ENCODE measurements at places on chromosomes 4 and X.

DNA sequence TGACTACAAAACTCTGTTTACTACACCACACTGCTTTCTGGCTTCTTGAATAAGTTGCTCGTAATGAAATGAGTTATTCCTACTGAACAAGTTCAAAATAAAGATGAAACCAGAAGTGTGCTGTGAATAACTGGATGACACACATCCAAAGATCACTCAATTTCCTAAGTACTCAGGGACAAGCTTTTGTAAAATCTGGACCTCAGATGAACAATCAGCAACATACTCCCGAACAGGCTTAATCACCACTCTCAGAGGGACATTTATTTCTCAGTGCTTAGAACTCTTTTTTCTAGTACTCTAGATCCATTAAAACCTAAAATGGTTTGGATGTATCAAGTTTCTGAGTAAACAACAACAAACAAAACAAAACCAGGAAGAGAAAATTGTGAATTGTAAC, 61.5 kb upstream of the EXOC1L start:
- no peak for DNase-seq

DNA sequence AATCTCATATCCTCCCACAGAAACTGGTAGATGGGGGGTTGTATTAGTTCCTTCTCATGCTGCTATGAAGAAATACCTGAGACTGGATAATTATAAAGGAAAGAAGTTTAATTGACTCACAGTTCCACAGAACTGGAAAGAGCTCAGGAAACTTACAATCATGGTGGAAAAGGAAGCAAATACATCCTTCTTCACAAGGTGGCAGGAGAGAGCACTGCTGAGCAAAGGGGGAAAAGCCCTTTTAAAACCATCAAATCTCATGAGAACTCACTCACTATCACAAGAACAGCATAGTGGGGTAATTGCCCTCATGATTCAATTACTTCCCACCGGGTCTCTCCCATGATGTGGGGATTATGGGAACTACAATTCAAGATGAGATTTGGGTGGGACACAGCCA, 250.5 kb upstream of the GPRIN3 start:
- no peak for DNase-seq

DNA sequence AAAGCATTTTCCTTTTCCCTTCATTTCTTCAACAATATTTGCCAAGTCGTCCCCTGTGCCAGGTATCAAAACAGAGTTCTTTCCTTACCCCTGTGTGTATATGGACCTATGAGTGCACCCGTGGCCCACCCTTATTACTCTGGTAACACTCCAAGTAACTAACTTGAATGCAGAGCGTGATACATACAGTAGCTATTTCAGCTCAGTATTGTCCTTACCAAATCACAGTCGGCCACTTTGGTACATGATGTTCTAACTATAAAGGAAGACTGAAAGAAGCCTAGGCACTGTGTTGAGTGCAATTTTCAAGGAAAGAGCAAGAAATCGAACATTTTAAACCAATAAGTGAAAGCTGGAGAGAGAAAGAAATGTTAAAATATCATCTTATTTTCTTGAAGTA, 88.4 kb downstream of the ARX start:
- DNase-seq, result no peak

DNA sequence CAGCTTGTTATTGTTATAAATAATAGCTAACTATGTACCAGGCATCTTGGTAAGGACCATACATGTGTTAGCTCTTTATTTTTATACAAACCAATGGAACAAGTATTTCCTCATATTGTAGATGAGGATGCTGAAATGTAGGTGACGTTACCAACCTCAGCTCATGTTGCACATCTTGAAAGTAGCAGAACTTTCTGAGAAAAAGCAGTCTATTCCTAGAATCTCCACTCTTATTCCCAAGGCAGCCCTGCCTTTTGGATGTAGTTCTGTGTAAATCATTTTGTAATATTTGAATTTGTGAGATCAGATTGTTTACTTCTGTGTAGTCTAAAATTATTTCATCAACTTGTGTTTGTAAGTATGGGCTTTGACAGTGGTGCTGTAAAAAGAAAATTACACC, 5.3 kb downstream of the FHDC1 start:
- DNase-seq, result no peak

- DNase-seq, result no peak
Observed at GRCh38 chr4:182065255-182065654, 177.9 kb upstream of the TENM3 start.

GRCh38 chrX:123994730-123995129, 33.2 kb downstream of the STAG2 start:
- no peak for DNase-seq

DNA sequence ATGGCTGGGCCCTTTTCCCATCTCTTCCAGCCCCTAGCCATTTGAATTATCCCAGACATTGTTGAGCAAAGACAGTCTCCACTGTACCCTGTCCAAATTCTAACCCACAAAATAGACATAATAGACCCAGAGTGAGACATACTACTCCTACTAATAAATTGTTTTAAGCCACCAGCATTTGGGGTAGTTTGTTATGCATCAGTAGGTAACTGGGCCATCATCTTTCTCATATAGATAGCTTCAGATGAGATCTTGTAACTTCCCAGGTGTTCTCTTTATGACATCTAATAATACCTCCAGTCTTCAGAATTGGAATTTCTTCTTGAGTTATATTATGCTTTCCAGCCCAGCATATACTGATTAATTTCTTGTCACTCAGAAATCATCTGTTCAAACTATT, 117.2 kb upstream of the OTUD4 start:
- DNase-seq, result no peak

GRCh38 chrX:129953881-129954280, 28.6 kb upstream of the BCORL1 start:
- no peak for DNase-seq

DNA sequence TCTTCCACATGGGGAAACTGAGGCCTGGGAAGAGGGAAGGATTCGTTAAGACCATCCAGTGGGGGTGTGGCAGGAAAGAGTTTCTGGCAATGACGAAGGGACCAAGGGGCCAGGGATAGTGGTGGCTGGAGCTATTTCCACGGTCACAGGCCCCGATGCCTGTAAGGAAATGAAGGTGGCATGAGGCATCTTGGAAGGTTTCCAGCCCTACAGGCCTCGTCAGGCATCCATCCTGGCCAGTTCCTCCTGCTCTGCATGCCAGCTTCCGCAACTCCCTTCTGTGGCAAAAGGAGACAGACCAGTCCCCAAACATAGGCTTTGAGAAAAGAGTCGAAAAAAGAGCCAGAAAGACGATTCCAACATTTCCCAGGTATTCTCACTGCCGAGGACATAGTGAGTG, 9.2 kb upstream of the C4orf50 start:
- DNase-seq, result no peak

- DNase-seq, result no peak
Observed at GRCh38 chrX:148316446-148316845, 184.0 kb upstream of the AFF2 start.

DNA sequence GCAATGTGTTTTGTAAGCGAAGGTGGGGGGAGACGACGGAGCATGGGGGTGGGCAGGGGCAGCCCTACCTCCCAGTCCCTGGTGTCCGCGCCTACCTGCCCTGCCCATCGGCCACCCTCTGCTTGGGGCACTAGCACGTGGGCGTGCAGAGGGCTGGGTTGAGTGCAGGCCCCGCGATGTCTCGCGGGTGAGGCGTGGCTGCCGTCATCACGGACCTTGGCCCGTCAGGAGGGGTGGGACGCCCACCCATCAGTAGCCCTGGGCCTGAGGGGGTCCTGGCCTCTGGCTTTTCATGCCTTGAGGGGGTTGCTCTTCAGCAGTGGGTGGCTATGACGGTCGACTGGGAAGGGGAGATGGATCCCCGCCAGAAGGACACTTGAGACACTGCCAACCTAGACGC, 36.1 kb upstream of the GEMIN8 start:
- no peak for DNase-seq

DNA sequence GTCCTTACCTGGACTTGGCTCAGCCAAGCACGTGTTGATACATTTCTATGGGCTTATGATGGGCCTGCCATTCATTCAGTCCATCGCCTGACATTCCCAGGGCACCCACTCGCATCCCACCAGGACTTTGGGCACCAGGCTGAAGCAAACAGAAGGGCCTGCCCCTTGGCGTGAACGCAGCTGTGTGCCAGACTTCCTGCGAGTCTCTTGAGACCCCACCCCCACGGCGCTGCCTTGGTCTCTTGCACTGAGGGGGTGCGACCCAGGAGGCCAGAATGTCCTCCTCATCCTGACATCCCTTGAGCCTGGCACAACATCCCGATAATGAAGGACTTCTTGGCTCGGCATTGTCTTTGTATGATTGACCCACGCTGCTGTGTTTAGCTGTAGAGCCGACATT, 1.5 kb upstream of the PSAPL1 start:
- no peak for DNase-seq

- no peak for DNase-seq
Observed at GRCh38 chrX:124239911-124240310, 92.5 kb upstream of the TEX13D start.

DNA sequence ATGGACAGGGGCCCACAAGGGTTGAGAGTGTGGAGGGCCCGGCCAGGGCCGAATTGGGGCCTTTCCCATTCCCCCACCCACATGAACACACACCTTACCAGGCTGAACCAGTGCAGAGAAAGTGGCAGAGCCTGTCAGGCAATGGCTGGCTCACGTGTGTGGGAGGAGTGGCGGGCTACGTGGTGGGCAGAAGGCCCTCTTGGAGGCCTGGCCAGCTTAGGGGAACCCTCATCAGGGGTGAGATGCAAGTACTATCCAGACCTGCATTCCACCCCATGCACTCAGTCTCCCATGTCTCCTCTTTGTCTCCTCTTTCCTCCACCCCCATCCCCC, 965 bp downstream of the TCEAL4 start:
- no peak for DNase-seq

DNA sequence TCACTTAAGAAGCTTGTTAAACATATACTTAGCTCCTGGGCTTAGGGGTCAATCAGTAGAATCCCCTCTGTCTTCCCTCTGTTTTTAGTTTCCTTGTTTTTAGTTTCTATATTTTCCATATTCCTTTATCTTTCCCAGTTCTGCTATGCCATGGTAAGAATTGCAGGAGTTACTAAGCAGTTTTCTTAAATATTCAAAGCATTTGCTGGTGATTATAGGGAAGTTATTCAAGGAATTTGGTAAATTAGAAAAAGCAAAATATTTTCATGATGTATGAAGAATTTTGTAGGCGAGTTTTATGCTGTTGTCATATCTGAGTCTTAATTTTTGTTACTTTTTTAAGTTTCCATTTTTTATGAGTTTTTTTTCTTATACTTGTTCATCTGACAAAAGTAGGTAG, 91.6 kb upstream of the NUDT6 start:
- no peak for DNase-seq

DNA sequence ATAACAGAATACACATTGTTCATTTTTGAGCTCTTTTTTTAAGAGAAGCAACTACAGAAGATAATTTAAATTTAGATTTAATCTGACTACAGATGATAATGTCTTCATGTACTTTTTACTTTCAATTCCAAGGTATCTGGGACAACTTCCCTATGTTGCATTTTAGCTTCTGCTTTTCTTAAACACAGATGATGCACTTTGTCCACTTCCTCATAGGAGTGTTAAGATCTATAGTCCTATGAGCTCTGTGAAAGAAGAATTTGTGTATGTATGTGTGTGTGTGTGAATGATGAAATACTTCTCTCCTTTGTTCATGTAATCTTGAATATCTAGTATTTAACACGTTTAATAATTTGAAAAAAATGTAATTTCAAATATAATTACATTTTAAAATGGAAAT, 5.3 kb upstream of the FHIP1A start:
- no peak for DNase-seq

DNA sequence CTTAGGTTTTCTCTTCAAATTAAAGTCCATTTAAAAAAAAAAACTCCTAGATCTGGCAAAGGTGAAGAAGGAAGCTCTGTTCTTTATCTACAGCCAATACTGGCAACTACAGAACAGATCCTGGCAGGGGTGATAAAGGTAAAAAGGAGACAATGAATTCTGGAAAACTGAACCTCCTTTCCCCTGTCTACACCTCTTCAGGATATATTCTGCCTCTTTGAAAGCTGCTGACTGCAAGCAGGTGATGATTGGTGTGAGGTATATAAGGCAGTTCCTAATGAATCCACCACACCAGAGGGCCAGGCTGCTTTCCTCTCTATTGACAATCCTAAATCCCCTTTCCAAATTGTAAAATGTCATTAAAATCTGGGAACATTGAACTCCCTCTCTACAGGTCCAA, 370.1 kb downstream of the PPP3CA start:
- DNase-seq, result no peak

DNA sequence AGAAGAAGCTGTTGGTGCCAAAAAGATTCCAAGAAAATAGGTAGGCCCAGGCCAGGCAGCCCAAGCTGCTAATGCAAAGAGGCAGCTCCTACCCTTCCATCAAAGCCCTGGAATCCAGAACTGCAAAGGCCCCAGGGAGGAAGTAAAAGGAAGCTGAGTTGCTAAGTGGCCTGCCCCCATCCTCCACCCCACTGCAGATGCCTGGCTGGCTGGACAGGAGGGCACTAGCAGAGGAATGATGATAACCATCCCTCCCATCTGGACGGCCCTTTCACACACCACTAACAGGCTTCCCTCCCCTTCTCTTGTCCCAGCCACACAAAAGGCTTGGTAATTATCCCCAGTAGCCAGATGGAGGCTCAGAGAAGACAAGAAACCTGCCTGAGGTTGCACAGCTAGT, 32.4 kb upstream of the PJA1 start:
- no peak for DNase-seq

GRCh38 chr4:153112041-153112441, 92.2 kb upstream of the TRIM2 start:
- DNase-seq, result no peak

GRCh38 chrX:24080704-24081103, 25.9 kb downstream of the EIF2S3 start:
- DNase-seq, result no peak

GRCh38 chr4:69546134-69546765, 50.5 kb upstream of the UGT2B4 start:
- no peak for DNase-seq

DNA sequence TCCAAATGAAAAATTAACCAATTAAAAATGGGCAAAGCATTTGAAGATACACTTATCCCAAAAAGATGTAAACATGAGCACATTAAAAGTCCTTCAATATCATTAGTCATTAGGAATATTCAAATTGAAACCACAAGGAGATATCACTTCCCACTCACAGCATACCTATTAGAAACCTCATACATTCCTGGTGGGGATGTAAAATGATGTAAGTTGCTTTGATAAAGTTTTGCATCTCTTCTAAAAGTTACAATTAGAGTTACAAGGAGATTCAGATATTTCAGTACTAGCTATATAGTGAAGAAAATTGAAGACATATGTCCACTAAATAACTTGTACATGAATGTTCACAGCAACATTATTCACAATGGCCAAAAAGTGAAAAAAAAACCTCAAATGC, 1109.3 kb upstream of the LCORL start:
- DNase-seq, result no peak

DNA sequence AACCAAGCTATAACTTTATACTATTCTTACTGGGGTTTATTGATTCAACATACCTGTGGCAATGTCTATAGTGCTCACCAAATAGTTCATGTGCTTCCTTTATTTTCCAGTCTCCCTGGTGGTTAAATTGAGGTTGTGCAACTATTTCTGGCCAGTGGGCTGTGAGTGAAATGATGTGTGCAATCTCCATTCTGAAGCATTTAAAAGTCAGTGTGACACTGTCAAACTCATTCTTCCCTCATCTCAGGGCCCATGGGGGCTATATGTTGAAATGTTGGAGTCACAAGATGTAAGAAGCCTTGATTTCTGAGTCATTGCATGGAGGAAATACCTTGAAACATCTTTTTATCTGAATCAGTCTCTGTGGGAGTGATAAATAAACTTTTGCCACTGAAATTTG, 414.3 kb upstream of the RPS6KA3 start:
- DNase-seq, result no peak
